NCI-H2171 (cell line): ENCODE measurements at places on chromosomes 4 and X.

- DNase-seq, result no peak
These were observed 21.4 kb downstream of the MFAP3L start for GRCh38 chr4:170004651-170005295.

DNA sequence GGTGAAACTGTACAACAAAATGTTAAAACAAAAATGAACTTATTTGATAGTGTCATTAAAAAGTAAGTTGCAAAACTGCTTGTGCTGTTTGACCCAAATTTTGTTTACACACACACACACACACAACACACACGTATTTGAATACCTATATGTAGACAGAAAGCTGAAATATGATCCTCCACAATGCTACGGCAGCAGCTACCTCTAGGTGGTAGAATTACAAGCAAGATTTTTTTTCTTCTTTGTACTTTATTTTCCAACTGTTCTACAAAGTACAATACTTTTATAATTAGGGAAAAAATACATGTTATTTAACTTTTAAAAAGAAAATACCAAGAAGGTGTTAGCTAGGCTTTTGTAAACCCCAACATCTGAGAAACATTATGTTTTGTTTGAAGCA, 1.2 kb downstream of the CYTL1 start:
- DNase-seq, result no peak

DNA sequence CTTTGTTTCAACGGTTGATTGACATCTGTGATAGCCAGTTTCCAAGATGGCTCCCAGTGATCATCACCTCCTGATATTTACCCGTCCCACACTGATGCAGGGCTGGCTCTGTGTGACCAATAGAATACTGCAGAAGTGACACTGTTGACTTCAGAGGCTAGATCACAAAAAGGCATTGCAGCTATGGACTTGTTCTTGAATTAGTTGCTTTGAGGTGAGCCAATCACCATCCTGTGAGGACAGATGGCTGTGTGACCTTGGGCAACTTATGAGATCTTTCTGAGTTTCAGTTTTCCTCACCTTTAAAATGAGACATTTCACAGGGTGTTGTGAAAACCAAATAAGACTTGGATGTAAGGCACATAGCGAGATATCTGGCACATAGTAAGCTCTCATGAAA, 1.8 kb upstream of the GPR82 start:
- DNase-seq, result no peak

GRCh38 chrX:130649738-130650137, 248.0 kb downstream of the RBMX2 start:
- DNase-seq, result no peak

DNA sequence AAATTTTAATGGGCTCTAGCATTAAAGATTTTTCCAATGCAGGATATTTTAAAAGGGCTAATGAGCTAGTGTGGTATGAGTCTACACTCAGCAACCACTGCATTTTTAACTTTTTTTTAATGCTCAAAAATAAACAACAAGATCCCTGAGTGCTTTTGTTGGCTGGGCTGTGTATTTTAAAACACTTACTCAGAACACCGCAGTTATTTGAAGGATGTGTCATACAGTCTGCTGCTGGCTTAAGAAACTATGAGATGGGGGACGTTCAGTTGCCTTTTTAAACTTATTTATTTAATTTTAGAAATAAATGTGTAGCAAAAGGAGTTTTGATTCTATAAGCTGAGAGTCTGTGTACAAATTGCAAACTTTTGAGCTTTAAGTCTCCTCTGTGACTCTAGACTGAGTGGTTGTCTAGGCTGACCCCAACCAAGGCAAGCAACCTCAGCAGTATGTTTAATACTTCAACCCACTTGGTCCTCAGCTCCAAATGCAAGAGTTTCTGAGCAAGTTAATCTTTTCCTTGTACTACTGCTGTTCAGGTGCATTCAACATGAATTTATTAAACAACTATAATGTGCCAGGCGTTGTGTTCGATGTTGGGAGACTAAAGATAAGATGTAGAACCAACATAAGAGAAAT, 278.6 kb upstream of the DIPK2B start:
- DNase-seq, result no peak

GRCh38 chr4:26522478-26522877, 32.2 kb upstream of the CCKAR start:
- DNase-seq, result no peak

DNA sequence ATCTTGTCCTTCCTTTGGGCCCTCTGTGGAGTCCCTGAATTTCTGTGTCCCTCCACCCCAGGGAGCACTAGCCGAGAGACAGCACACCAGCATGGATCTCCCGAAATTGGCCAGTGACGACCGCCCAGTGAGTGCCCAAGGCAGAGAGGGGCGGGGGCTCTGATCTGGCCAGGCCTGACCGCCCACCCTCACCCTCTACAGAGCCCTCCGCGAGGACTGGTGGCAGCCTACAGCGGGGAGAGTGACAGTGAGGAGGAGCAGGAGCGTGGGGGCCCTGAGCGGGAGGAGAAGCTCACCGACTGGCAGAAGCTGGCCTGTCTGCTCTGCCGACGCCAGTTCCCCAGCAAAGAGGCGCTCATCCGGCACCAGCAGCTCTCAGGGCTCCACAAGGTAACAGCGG, 8.4 kb upstream of the UBA1 start:
- DNase-seq, result no peak
